ENCODE measurements at places on chromosomes 7 and 10. TPM values are rescaled to one million over a fixed set of nuclear protein-coding genes. Genes with fewer than 3 reads are reported as not detected.
A peak's percentile ranks its signal among the peaks of the same experiment; 100 is the strongest.

MUC3A gene
- total RNA-seq, result not detected

RELN gene
- total RNA-seq, result 0.33 TPM

OPN4 gene
- not detected for total RNA-seq

DNA sequence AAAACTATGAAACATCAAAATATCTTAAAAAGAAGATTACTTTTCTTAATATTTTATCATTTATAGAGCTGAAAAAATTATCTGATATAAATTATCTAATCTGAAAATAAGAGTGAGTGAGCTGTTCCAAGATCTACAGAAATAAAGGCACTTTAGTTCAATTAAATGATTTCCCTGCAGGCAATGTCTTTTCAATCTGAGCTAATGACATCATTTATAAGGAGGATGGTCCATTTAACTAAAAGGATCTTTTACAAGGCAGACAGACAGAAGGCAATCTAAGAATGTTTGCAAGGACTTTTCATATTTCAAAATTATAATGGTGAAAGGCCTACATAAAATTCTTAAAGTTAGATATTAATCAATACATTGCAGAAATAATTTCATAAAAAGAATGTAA is 71.8 kb downstream of the SKAP2 start:
- no peaks in the 10 kb centered on the region for H3K27me3 ChIP-seq

DNA sequence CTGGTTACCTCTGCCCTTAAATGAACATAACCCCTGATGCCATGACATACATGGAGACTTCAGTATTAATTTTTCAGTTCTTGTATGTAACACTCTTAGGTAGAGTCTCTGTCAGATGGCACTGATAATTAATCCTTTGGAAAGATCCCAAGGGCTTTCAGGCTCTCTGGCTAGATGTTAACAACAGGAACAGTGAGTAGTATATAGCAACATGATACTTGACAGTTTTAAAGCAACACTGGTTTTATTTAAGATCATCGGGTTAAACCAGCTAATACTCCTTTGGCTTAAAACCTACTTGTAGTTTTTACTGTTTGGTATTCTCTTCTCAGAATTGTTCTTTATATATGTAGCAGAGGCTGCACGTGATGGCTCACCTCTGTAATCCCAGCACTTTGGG is 27.3 kb downstream of the AHCYL2 start:
- no peak overlapping the region for H3K4me3 ChIP-seq
- no peaks in the 10 kb centered on the region for H3K36me3 ChIP-seq
- no peaks in the 10 kb centered on the region for H3K4me1 ChIP-seq
- DNase-seq, result no peak

- no peaks in the 10 kb centered on the region for H3K4me1 ChIP-seq
- no peak overlapping the region for H3K4me3 ChIP-seq
- DNase-seq, result no peak
Measured at GRCh38 chr10:66521506-66521905, 404.3 kb upstream of the LRRTM3 start.

DNA sequence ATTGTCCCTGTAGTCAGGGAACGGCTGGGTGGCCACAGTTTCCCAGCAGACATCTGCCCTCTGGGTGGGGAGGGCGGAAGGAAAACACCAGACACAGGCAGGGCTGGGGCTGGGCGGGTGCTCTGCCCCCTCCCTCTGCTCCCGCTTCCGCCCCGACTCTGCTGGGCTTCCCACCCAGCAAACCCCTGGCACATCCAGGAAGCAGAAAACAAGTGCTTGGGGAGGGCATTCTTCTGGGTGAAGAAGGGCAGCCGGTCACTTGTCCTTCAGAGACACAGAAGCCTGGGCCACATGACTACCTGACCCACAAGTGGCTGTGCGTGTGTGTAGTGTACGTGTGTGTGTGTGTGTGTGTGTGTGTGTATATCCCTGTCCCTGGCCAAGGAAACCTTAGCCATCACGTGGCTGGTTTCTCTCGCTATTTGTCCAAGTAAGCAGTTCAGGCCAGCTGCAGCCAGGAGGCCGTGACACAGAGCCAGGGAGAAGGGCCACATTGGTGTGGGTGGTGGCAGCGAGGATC is 77.9 kb downstream of the ZMIZ1 start:
- H3K4me1 ChIP-seq, result peaks cover 73% of the 10 kb centered on the region
- H3K27me3 ChIP-seq, result no peaks in the 10 kb centered on the region
- peaks cover 26% of the 10 kb centered on the region for H3K36me3 ChIP-seq
- DNase-seq, result no peak

DNA sequence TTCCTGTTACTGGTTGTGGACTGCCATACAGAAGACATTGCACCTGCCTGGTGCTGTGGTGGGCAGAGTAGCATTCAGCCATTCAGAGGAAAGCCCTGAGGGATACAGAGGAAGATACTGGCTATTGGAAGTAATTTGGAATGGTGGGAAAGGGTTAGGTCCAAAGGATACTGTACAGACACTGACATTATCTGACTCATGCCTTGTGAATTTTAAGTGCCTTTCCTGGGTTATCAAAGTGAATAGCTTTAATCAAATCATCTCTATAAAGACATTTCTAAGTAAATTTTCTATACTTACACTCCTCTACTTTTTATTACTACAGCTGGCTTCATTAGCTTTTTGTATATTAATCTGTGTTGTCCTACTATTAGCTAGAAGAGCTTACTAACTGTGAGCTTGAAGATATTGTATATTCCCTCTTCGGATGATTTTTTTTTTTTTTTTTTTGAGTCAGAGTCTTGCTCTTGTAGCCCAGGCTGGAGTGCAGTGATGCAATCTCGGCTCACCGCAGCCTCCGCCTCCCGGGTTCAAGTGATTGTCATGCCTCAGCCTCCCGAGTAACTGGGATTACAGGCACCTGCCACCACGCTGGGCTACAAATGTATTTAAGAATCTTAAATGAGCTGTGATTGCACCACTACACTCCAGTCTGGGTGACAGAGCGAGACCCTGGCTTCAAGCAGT is 186.5 kb downstream of the ADK start:
- H3K4me3 ChIP-seq, result no peak overlapping the region
- H3K27ac ChIP-seq, result no peak overlapping the region
- no peaks in the 10 kb centered on the region for H3K36me3 ChIP-seq
- DNase-seq, result no peak
- H3K27me3 ChIP-seq, result no peaks in the 10 kb centered on the region

- H3K36me3 ChIP-seq, result no peaks in the 10 kb centered on the region
- H3K27ac ChIP-seq, result no peak overlapping the region
- H3K4me3 ChIP-seq, result no peak overlapping the region
- H3K27me3 ChIP-seq, result no peaks in the 10 kb centered on the region
Measured at GRCh38 chr10:13939391-13939790, 352.6 kb downstream of the PRPF18 start.

GRCh38 chr7:18861514-18862118 is 255.8 kb downstream of the TWIST1 start:
- H3K4me3 ChIP-seq, result no peak overlapping the region
- H3K27me3 ChIP-seq, result no peaks in the 10 kb centered on the region
- H3K27ac ChIP-seq, result no peak overlapping the region
- no peaks in the 10 kb centered on the region for H3K36me3 ChIP-seq
- DNase-seq, result peak; percentile 77

DNA sequence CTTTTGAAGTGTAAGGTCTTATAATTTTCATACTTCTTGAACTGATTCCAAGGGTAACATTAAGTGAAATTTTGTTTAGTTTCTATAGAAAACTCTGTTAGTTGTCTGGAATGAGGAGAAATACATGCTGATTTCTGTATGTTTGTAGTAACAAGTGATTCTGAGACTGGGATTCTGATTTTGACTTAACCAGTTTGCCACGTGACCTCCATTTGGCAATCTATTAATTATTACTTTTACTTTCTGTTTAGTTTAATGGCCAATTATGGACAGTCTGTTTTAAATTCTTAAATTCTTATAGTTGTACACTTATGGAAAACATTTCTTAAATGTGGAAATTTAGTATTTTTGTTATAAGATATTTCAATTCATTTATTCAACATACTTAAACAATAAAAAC is 163.1 kb downstream of the ADK start:
- H3K4me3 ChIP-seq, result peak overlapping the region; percentile 31
- no peaks in the 10 kb centered on the region for H3K4me1 ChIP-seq
- H3K36me3 ChIP-seq, result no peaks in the 10 kb centered on the region
- H3K27ac ChIP-seq, result peak overlapping the region; percentile 19
- H3K27me3 ChIP-seq, result no peaks in the 10 kb centered on the region
- DNase-seq, result peak; percentile 60
